HL-60 (cell line): ENCODE measurements at places on chromosomes 4 and X.

GRCh38 chrX:36859231-36859630 lies 148.9 kb upstream of the FAM47C start:
- no peak for DNase-seq

- no peak for DNase-seq
These were observed 69.0 kb downstream of the LNX1 start for GRCh38 chr4:53522334-53522733.

DNA sequence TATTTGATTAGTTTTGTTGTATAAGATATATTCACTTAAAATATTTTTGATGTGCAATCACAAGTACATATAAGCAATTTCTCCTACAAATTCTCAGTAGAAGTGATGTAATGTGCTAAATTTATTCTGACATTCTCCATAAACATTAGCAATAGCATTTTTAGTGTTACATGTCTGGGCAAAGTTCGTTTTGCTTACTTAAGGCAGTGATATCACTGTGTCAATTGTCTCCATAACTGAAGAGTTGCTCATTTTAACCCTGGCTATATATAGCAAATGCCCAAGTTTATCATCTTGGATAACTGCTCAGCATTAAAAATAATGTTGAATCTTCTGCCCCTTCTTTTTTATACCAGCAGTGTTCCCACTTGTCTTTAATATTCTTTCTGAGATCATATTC lies 340.0 kb upstream of the NDST4 start:
- no peak for DNase-seq

DNA sequence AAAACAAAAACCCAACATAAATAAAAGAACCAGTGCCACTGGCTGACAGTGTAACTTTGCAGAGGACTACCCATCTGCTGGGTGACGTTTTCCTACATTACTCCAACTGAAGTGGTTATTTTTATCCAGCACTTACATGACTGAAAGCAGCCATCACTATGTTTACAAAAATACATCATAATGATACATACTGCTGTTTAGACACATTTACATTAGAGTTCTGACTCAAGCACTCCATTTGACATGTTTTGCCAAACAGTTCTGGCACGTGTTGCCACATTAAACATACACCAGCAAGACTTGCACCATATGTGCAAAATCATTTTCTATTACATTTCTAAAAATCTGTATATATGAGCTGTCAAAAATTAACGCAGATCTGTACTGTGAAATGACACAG lies 39.6 kb downstream of the BEND4 start:
- DNase-seq: no peak

- DNase-seq: no peak
These were observed 59.5 kb upstream of the RPA4 start for GRCh38 chrX:96824166-96824565.

- DNase-seq: no peak
These were observed 680.4 kb downstream of the DMD start for GRCh38 chrX:32530802-32531403.

DNA sequence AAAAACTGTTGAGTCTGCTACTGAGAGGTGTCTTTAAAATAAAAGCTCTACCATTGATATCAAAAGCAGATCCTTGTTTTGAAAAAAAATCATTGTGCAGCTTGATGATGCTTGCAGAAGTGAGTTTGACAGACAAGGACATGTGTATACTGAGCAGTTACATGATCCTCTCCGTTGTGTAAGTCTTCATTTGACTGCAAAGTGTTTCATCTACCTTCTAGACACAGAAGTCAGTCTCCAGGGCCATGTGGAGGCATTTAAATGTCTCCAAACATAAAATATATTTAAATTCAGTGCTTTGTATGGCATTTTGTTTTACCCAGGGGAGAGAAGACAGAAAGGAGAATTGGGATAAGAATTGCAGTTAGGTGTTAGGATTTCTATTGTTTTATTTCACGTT lies 107.8 kb upstream of the MYOZ2 start:
- DNase-seq: no peak

- DNase-seq: peak; percentile 30
These were observed 3.1 kb downstream of the MTMR1 start for GRCh38 chrX:150696331-150696730.

GRCh38 chr4:183875251-183875825 lies 29.8 kb upstream of the STOX2 start:
- no peak for DNase-seq

- no peak for DNase-seq
These were observed 138.5 kb downstream of the CHRDL1 start for GRCh38 chrX:110657073-110657472.

- DNase-seq: no peak
These were observed 32.9 kb upstream of the PTPN13 start for GRCh38 chr4:86561256-86561655.

GRCh38 chrX:10756441-10756840 lies 136.1 kb upstream of the MID1 start:
- DNase-seq: no peak

DNA sequence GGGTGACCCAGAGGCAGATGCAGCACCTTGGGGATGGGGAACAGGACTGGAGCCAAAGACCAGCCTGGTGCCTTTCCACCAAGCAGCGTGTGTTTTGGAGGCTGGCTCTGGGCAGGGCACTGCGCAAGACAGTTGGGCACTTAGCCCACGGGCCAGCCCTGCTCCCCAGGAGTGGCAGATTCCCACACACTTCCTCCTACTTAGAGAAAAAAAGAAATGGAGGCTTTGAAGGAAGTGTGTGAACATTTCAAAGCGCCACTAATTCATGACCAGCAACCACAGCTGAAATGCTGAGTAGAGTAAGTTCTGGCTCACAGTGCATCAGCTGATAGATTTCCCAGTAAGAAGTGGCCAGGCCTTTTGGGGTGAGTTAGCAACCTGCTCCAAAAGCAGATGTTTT lies 54.9 kb upstream of the LGI2 start:
- no peak for DNase-seq

DNA sequence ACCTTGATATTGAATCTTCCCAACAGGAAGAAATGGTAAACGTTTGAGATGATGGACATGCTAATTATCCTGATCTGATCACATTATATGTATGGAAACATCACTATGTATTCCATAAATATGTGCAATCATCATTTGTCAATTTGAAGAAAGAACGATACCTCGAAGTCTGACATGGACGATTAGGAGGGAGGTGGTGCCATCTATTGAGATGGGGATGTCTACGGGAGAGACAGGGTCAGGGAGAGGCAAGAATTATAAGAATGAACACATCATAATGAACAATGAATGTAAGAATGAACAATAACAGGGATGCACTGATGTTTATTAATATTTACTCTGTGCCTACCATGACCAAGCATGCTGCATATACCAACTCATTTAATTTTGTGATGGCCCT lies 93.7 kb upstream of the SOD3 start:
- no peak for DNase-seq

DNA sequence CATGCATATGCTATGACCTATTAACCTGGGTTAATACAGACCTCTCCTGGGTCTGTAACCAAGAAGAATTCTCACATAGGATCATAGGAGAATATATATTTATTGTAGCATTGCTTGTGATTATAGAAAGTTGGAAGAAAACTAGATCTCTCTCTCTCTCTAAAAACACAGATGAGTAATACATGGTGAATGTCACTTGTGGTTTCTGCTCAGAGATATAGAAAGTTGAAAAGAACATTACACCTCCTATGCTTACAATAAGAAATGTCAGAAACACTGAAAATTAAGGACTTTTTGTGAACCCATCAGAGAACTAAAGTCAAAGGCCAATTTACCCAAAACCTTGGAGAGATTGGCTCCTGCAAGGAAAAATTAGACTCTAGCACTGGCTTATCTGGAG lies 1389.5 kb downstream of the FAM133A start:
- no peak for DNase-seq

DNA sequence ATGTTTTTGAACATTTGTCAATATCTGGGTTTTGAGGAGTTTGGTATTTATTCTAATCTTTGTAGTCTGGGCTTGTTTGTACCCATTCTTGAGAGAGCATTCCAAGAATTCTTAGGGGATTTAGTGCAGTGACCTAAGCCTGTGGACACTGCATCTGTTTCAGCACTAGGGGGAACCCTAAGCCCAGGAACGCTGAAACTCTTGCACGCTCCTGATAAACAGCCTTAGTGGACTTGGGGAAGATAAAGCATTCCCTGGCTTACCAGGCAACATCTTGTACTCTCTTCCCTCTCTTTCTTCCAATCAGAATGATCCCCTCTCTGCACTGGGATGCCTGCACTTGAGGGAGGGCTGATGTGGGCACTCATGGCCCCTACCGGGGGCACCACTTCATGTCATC lies 654.9 kb upstream of the HTR2C start:
- DNase-seq: peak; percentile 14

DNA sequence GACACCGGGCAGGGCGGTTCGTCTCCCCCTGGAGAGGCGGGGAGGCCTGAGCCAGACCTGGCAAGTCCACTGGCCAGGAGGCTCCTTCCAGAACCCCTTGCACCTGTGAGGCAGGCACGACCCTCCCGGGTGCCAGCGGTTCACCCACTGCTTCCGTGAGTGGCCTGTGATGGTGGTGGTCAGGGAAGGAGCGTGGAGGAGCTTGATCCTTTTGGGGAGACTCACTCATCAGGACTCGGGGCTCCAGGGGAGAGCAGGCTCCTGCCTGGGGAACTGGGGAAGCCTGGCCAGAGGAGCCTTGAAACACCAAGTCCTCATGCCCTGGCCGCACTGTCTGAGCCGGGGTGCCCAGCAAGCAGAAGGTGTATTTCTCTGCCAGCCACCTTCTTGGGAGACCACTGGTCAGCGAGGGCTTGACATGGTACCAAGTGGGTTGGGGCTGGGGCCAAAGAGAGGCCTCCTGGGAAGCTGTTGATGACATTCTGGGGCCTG lies 860 bp downstream of the FAM50A start:
- DNase-seq: no peak

- no peak for DNase-seq
These were observed 22.3 kb downstream of the GRIA2 start for GRCh38 chr4:157242871-157243270.

DNA sequence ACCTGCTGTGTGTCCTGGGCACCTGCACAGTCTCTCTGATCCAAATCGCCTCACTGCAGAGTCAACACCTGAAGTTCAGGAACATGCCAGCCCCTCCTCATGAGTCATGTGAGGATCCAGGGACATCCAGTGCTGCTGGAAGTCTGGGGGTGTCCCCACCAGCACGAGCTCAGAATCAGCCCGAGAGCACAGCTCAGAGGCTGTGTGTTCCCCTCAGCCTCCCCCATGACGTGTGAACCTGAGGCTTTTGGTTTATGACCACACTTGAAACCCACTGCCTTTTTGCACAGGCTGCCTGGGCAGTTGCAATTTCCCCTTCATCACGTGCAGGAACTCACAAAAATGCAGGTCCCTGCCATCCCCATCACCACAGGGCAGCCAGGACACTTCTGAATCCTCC lies 47.1 kb downstream of the PPP2R2C start:
- no peak for DNase-seq

DNA sequence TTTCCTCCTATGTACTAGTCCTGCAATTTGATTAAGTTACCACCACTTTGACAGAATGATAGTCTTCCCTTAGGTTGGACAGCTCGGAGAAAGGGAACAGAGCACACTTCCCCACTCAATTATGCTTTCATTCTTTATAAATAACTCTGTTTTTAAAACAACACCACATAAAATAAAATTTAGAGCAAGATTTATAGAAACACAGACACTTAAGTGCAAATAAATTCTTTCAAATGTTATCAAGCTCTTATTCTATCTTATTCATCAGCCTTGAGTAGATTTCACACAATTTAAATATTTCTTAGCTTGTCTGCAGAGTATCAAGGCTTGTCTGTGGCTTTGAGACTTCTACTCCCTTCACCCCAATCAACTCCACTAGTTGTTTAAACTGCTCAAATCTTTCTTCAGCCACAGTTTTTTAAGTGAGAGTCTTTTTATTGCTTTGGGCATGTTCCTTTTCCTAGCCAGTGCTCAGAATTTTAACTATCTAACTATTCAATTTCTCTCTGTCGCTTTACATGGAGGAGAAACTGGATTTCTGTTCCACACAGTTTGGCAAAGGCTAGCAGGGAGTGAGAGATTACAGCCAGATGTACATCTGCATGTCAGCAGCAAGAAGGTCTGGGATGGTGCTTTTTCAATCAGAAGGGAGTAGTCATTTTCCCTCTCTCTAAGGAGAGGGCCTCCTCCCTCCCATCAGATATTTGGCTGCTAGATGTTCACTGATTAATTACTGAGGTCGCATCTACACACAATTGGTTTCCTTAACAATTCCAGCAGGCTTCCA lies 53.1 kb upstream of the PLAC1 start:
- no peak for DNase-seq

GRCh38 chr4:24143741-24144140 lies 253.9 kb upstream of the PPARGC1A start:
- DNase-seq: no peak

DNA sequence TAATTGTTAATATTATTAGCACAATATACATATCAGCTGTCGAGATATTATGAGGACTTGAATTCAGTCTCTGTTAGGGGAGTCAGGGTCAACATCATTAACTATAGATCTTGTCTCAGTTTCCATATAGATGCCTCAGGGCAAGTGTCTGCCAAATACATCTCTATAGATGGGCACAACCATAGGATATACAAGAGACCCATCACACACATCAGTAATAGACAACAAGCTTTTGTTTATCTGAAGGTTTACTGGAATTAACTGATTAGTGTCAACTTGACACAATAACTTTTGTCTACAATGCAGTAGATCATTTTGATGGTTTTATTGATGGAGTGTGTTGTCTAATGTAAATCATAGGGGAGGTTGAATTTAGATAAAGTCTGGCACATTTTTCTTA lies 37.1 kb upstream of the PHOX2B start:
- DNase-seq: no peak

GRCh38 chr4:77734928-77735327 lies 84.2 kb downstream of the CNOT6L start:
- peak; percentile 2 for DNase-seq

- DNase-seq: no peak
These were observed 388.2 kb downstream of the STIM2 start for GRCh38 chr4:27248829-27249228.

DNA sequence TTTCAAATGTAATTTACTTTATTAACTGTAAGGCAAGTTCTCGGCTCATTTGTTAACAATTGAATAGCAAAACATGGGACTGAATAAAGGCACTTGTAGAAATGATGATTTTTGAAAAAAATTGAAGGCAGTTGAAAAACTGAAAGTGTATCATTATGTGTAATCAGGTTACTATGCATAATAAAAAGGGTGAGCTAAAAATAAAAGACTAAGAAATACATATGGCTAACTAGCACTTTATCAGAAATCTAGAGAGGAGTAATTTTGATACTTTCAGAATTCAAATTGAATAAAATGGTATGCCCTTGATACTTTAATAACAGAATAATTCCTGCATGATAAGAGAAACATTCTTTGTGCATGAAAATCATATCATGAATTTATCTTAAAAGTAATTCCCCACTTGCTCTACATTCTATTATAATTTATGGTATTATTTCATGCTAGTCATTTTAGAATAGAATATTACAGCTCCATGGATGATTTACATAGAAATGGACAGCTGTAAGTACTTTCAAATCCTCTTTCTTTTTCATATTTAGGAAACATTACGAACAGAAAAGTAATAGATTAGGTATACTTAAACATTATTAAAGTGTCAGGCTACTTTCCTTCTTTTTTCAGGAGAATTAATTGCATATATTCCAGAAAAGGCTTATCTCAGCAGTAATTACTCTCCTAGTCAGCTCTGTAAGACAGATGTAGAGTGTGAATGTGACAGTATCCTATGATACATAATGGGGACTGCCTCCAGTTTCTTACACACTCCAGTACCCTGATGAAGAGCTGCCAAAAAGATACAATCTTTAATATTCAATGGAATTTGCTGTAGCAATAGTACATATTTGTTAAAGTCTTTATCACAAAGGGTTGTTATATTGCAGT lies 697.3 kb downstream of the CCSER1 start:
- no peak for DNase-seq

GRCh38 chr4:64158648-64159326 lies 250.5 kb downstream of the TECRL start:
- peak; percentile 70 for DNase-seq
